ENCODE measurements at places on chromosomes 7 and 10.

- no peak for DNase-seq
Observed at GRCh38 chr10:12869427-12869826, 132.1 kb downstream of the CCDC3 start.

GRCh38 chr10:3850999-3851937, 66.3 kb upstream of the KLF6 start:
- DNase-seq, result peak; percentile 74

- no peak for DNase-seq
Observed at GRCh38 chr7:144049491-144049890, 743 bp downstream of the OR2A5 start.

DNA sequence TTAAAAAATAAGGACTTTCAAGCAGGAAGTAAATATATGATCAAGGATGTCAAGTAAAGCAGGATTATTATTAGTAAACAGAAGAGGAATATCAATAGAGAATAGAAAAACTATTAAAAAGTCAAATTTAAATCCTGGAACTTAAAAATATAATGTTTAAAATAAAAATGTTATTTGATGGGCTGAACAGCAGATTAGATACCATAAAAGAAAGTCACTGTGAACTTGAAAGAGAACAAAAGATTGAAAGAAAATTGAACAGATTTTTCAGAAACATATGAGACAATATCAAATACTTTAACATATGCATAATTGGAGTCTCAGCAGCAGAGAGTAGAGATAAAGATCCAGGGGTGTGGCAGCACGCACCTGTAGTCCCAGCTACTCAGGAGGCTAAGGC, 1213.7 kb upstream of the AUTS2 start:
- DNase-seq, result no peak

DNA sequence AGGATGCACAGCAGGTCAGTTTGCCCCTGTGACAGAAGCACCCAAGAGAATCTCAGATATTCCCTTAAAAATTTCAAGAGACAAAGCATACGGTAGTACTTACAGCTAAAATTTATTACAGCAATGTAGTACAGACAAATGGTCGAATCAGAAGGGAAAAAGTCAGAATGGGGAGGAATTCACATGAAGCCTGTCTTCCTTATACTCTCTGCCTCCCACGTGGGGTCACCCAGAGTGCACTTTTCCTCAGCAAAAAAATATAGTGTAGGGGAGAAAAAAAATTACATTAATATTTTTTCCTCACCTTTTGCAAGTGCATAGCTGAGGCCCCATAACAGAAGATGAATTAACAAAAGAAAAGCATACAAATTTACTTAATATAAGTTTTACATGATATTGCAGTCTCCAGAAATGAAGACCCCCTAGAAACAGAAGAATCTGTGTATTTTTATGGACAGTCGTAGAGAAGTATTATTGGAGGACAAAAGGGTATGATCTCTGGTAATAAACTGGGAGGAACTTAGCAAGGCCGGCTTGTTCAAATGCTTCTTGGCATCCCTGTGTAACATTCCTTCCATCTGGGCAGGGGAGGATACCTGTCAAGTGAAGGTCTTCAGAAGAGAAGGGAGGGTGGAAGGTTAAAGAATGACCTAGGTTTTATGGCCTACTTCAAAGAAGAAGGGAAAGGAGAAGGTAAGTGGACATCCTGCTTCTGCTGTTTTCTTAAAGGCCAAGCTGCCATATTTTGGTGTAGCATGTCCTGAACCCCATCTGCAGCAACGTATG, 270.6 kb upstream of the MAGI2 start:
- no peak for DNase-seq

- no peak for DNase-seq
Observed at GRCh38 chr10:26566525-26567350, 128.6 kb downstream of the APBB1IP start.

DNA sequence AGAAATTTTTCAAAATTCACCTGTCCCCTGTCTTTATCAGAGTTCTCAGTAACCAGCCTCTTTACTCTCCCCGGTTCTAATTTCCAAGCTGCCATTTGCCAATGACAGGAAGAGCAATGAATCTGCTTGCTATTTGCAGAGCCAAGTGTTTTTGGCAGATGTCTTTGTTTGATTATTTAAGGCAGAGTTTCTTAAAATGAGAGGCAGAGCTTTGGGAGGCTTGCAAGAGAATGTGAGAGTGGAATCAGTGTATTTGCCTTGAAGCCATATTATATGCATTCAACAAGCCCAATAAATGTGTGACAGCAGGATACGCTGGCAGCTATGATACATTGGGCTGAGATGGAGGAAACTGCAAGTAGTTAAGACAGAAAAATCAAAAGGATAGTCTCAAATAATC, 196.5 kb downstream of the PHF14 start:
- DNase-seq, result no peak

DNA sequence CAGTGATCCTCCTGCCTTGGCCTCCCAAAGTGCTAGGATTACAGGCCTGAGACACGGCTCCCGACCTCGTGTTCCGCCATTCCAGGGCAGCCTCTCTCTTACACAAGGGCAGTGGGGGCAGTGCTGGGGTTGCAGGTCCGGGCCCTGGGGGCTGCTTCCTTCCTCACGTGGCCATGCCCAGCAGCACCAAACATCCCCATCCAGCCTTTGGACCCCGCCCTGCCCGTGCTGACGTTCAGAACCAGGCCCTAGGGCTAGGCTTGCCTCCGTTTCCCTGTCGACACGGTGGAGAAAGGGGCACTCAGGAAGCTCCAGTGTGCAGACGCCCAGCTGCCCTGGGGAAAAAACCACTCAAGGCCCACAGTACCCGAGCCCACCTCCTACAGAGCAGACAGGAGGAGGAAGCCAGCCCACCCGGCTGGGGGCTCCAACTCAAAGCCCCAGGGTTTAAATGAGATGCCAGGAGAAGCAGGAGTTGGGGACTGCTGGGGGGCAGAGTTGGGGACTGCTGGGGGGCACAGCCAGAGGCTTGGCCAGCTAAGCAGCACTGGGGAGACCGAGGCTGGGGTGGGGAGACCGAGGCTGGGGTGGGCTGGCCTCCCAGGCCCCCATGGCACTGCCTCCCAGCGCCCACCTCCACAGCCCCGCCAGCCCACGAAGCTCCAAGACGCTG, 35.9 kb downstream of the ADAP1 start:
- DNase-seq, result no peak

GRCh38 chr10:107919626-107920235, 755.2 kb upstream of the SORCS1 start:
- DNase-seq, result no peak

- DNase-seq, result no peak
Observed at GRCh38 chr7:140023728-140024127, 39.0 kb downstream of the PARP12 start.

DNA sequence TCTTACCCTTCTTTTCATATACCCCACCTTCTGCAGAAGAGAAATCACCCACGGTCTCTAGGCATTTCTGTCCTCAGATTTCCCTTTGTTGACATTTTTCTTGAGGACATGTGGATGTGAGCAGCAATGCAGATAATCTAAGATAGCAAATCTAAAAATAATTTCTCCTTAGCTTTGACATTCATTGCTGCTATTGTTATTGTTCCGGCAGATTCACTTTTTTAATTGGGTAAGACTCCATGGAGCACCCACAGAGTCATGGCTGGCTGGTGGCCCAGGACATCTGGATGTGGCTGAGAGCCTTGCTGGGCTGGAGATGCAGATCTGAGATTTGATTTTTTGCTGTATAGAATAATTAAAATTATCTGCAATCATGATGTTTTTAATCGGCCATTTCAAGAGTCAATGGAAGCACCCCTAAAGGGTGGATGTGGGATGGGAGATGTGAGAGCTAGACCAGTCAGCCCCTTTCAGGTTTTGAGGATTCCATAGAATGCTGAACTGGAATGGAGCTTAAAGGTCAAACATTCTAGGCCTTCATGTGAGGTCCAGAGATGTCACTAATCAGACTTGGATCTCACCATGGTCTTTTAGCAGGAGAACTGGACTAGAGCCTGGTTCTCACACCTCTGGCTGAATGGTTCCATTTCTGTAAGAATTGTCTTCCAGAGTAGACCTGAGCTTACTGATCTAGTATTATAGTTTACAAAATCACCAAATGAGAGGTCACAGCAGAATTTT, 37.5 kb downstream of the TAS2R41 start:
- DNase-seq, result peak; percentile 48

GRCh38 chr10:6973899-6974298, 393.8 kb upstream of the PRKCQ start:
- DNase-seq, result no peak

DNA sequence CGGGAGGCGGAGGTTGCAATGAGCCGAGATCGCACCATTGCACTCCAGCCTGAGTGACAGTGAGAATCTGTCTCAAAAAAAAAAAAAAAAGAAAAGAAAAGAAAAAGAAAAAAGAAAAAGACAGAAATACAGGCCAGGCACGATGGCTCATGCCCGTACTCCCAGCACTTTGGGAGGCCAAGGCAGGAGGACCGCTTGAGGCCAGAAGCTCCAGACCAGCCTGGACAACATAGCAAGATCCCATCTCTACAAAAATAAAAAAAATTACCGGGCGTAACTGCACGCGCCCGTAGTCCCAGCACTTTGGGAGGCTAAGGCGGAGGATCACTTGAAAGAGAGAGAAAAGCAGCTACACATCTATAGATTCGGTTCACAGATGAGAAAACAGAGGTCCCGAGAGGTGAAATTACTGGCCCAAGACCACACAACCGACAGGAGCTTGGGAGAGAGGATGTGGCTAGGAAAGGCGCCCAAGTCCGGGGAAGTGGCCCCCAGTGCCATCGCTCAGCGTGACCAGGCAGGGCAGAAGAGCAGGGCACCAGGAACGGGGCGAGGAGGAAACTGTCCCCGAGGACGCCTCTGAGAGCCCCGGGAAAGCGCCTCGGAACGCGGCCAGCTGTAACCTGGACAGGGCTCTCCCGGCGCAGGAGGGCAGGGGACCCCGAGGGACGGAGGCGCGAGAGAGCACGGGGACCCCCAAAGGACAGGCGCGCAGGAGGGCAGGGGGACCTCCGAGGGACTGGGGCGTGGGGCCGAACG, 612 bp downstream of the SNX8 start:
- peak; percentile 45 for DNase-seq

- DNase-seq, result peak; percentile 88
Observed at GRCh38 chr10:75202321-75203045, 8.1 kb upstream of the VDAC2 start.

DNA sequence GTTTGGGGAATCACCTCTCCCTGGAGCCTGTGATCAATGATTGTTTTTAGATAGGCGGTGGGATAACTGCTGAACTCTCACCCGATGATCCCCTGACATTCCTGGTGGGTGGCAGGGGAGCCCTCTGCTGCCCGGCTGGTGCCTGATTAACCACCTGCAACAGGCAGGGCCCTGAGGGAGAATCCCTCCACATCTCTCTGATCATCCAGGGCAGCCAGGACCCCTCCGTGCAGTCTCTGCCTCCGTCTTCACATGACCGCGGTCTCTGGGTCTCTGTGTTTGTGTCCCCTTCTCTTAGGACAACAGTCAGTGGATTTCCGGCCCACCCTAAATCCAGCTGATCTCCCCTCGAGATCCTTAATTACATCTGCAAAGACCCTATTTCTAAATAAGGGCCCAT, 17.4 kb downstream of the CALML5 start:
- DNase-seq, result no peak

DNA sequence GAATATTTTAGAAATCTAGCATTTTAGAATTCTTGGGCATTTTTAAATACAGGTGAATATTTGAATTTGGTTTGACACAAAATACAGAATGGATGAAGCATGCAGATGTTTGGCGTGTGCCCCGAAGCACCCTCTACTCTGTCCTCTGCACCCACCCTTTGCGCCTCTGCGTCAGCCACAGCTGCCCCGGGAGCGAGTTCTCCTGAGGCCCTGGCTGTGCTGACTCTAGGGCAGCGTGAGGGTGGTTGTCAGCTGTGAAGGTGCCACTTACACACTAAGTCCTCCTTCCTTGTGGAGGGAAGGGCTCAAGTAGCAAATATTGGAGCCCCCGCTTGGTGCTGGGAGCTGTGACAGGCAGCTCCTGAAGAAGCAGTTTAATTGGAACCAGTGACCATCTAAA, 48.4 kb downstream of the DAGLB start:
- DNase-seq, result no peak

DNA sequence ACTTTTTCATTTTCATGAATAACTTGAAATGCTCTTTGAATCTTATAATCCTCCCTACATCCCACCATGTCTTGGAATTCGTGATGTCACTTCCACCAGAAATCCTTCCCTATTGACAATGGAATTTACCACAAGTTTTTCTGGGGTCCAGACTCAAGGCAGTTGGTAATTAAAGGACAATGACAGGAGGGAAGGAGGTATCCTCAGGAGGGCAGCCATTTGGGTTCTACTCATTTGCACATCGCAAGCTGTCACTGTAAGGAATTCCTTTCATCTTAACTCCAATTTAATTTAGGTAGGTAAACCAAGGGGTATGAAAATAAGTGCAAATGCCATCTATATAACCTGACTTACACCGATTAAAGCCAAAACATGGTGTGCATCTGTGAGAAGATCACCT, 21.9 kb downstream of the LRRC17 start:
- DNase-seq, result no peak

GRCh38 chr7:152090747-152091146, 65.3 kb downstream of the GALNT11 start:
- no peak for DNase-seq

- DNase-seq, result peak; percentile 1
Observed at GRCh38 chr7:37247861-37248260, 200.8 kb downstream of the ELMO1 start.

DNA sequence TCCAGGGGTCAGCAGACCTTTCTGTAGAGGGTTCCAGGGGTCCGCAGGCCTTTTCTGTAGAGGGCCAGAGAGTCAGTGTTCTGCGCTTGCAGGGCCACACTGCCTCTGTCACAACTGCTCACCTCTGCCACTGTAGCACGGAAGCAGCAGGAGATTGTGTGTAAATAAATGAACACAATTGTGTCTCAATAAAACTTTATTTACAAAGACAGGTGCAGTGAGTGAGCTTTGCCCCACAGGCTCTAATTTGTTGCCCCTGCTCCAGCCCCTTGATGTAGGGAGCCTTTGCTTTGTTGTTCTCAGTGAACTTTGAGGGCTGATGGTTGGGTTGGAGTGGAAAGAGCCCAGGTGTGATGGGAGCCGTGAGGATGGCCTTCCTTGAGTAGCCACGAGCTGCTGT, 67.8 kb downstream of the MGMT start:
- no peak for DNase-seq

- DNase-seq, result peak; percentile 61
Observed at GRCh38 chr7:132577206-132578049, 1.2 kb upstream of the PLXNA4 start.

GRCh38 chr7:40604601-40605438, 470.0 kb downstream of the SUGCT start:
- DNase-seq, result peak; percentile 14

DNA sequence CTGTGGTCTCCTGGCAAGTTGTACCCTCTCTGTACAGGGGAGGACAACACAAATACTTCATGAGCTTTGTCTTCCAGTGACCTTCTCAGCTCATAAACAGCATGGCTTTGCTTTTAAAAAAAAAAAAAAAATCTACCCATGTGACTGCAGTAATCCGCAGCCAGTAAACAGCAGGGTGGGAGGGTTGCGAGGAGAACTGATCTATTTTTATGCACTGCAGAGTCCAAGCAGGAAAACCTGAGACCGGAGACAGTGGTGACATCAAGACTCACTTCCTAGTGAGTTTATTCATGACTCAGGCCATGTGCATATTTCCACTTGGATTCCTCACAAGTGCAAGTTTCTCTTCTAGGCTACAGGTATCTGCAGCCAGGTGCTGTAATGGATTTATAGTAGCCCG, 127.9 kb downstream of the NRF1 start:
- DNase-seq, result peak; percentile 18
